RPMI8226 (cell line): ENCODE measurements at places on chromosomes 2 and 18.

- DNase-seq, result no peak
Observed at GRCh38 chr2:222179592-222179991, 119.2 kb downstream of the PAX3 start.

DNA sequence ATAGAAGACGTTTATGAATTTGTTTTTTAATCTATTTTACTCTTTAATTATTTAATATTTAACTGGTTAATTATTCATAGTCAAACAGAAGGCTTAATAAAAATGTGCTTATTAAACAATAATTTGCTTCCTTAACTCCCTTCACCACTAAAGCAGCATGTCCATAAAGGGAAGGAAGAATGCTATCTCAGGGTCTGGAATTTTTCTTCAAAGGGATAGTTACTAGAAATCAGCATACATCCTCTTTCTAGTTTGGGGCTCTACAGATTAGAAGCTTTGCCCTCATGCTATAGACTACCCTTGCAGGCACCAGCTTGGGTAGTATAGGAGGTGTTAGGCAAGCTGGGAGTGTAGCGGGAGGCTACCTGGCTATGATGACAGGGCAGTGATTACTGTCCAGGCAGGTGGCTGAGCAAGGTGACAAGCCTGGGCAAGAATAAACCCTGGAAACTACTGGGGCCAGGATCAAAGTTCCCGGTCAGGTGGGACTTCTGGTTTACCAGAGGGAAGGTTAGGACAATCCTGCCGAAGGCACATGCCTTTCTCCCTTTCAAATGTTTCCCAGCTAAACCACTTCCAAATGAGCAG, 276.0 kb upstream of the REV1 start:
- DNase-seq, result no peak

DNA sequence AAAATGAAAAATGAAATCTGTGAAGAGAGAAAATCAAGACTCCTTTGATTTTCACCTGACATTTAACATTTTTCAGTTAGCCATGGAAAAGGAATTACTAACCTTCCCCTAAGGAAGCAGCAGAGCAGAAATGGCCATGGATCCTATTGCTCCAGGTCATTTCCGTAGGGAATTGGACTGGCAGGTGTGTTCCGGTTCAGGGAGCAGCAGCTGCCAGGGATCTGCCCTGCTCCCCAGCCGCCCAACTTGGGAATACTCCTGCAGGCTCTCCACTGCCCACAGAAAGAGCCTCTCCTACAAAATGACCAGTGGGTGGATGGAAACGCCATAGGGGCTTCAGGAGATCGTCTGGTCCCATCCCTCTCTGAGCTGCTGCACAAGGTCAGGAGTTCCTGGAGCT, 86.0 kb upstream of the MAPK4 start:
- no peak for DNase-seq

DNA sequence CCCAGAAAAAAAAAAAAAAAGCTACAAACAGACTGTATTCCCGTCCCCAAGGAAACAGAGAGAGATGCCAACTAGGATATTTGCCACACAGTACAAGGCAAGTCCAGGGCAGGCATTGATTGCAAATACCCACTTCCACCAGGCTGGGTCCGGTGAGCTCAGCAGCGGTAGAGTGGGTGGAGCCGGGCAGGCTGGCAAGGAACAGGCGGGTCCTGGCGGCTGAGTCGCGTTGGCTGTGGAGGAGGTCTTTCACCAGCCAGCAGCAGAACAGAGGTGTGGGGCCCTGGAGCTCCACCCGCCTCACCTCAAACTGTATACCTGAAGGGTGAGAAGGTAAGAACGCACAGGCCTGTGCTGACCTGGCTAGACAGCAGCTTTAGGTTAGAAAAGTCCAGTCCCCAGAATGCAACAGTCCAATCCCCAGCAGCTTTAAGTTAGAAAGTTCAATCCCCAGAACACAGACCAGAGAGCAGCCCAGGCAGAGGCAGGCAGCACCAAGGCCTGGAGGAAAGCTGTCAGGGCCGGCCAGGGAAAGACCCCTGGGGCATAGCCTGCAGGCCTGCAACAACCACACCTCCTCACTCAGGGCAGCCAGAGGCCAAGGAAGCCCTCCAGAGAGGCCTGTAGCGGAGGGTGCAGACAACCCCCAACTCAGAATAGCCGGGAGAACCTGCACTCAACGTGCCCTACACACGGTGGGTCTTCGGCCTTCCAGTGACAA, 21.9 kb upstream of the MTERF4 start:
- no peak for DNase-seq

DNA sequence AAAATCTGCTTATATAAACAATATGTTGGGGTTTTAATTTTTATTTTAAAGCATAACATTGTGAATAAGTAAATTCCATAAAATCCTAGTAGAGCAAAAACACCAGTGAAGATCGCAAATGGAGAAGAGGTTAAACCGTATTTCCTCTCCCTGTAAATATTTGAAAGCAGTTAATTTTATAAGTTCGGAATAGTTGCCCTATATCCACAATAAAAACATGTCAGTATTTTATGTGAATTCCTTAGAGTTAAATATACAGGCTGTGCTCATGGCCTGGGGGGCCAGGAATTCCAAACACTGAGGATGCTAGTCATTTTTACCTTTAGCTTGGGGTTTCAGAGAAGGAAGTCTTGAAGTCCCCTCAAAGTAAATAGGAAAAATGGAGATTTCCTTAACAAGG, 135.0 kb downstream of the FIGN start:
- DNase-seq, result no peak

DNA sequence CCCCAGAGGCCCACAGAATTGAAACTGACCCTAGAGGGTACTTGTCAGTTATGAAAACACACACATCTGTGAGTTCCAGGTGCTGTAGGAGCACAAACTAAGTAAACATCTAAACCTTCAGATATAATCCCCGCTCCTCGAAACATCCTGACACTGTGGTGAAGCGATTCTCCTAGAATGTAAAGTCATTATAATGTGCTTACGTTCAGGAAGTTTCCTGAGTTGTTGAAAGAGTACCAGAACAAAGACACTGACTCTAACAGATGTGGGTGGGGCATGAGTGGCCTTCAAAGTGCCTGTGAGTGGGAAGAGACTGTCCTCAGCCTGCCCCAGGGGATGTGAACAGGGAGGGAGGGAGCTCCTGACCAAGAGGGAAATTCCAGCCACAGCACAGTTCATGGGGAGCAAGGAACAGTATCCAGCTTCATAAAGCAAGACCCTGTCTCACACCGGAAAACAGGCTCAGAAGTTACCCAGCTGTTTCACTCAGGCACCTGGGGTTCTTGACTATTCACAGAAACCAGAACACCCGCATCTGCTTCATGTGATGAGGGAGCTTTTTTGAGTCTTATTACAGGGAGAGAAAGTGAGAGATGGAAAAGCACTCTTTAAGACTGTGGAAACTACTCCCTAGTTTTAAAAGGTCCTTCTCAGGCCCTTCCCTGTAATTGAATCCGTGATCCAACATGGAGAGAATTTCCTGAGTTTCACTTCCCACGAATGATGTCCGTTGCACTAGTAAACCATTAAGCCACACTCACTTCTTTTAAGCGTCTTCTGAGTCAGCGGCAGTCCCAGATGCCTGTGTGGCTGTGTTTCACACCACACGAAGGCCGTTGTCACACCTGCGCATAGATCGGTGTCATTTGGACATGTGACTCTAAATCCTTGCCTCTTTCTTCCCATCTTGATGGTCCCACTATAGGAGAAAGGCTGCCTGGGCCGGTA, 88.6 kb upstream of the EML6 start:
- DNase-seq, result peak; percentile 60

DNA sequence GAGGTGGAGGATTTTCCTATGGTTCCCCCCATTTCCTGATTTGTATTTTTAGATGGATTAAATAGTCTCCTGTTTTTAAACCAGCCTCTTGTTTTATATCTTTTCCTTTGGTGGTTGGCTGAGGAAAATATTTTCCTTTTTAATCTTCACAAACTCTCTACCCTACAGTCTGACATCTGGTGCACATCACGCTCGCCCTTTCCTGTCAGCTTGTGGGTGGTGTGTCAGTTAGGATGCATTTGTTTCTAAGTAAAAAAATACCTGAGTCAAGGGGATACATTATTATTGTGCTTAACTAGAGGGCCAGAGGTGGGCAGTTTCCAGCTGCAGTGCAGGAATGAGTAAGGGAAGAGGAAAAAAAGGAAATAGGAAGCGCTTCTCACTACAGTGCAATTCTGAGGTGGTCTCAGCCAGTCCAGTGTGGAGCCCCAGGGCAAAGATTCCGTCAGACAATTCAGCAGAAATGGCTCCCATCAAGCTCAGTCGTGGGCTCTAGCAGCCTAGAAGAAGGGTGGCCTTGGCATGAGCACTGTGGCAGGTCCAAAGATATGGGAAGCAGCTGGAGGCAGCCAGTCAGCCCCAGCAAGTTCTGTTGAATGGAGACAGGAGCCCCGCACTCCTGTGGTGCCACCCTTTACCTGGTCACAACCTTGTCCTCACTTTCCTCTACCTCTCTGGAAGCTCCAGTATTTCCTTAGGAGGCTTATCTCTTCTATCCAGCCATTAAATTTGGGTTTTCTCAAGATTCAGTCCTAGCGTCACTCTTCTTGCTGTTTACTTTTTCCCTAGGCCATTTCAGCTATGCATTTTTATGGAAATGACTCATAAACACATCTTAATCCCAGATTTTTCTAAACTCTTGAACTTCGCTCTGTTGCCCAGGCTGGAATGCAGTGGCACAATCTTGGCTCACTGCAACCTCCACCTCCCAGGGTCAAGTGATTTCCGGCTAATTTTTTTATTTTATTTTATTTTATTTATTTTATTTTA, 18.5 kb downstream of the SFTPB start:
- no peak for DNase-seq

DNA sequence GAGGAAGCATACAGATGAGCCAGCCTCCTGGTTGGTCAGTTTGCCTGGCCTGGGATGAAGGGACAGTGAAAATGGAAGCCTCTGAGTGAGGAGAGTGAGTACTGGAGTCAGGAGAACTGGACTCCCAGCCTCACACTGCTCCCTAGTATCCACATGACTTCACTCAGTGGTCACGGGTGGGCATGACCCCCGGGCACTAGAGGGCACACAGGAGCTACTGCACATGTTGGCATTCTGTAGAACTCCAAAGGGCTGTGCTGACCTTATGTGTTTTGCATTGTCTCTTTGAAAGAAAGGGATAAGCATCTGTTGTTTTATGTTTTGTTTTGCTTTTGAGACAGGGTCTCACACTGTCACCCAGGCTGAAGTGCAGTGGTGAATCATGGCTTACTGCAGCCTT, 23.7 kb downstream of the NCAPH start:
- DNase-seq, result peak; percentile 23

DNA sequence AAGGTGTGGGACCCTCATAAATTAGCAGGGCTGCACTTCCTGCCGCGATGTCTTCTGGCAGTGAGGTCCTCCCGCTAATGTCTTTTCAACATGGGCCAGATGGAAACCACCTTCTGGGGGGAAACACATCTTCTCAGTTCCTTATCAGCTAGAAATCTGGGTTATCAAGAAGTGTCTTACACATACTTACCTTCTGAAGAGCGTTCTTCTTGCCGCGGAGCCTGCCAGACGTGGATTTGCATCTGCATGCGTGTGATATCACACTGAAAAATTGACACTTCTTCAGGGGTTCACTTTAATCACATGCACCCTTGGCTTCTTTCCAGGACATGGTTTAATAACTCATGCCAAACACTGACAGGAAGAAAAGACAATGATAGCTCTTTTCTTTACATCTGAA, 163.5 kb upstream of the SOX11 start:
- DNase-seq, result no peak

DNA sequence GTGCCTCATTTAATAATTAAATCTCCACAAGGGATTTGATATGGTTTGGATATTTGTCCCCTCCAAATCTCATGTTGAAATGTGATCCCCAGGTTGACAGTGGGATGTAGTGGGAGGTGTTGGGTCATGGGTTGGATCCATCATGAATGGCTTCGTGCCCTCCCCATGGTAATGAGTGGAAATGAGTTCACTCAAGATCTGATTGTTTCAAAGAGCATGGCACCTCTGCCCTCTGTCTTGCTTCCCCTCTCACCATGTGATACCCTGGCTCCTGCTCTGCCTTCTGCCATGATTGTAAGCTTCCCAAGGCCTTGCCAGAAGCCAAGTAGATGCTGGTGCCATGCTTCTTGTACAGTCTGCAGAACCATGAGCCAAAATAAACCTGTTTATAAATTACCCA, 15.0 kb upstream of the RAB27B start:
- DNase-seq, result no peak

DNA sequence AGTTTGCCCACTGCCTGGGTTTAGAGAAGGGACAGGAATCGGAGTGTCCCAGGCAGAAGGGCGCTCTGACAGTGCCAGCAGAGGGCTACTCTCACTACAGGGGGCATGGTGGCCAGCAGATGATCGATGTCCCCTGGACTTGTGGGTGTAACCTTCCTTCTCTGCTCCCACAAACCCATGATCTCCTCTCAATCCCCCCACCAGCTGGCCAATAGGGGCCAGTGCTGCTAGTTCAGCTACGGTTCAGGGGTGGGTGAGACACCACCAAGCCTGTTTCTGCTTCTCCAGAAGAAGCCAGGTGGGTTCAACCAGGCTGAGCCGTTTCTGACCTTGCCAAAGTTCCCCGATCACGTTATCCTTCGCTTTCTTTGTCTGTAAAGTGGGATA, 1.3 kb downstream of the NPPC start:
- no peak for DNase-seq

DNA sequence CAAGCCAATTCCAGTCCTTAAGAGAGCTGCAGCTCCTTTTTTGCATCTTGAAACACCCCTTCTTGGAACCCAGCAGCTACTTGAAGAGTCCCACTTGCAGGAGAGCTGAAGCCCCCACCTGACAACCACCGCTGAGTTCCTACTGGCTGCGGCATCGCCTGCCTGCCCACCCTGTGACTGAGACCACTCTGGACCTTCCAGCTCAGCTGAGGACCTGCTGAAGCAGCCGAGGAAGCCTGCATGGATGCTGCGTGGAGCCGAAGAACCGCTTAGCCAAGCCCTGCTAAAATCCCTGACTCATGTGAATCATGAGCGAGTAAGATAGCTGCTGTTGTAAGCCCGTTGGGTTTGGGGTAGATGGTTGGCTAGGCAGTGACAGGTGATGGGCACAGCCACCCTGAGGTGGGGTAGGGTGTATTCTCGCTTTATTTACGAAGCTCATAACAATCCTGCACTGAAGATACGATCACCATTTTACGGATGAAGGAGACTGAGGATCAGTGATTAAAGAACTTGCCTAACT, 78.4 kb downstream of the INHBB start:
- DNase-seq, result no peak

GRCh38 chr2:96697476-96697875, 42.4 kb downstream of the LMAN2L start:
- no peak for DNase-seq

- DNase-seq, result no peak
Observed at GRCh38 chr2:109466674-109467575, 146.8 kb downstream of the SEPTIN10 start.

GRCh38 chr2:24199968-24200590, 25.2 kb downstream of the FAM228A start:
- DNase-seq, result no peak

DNA sequence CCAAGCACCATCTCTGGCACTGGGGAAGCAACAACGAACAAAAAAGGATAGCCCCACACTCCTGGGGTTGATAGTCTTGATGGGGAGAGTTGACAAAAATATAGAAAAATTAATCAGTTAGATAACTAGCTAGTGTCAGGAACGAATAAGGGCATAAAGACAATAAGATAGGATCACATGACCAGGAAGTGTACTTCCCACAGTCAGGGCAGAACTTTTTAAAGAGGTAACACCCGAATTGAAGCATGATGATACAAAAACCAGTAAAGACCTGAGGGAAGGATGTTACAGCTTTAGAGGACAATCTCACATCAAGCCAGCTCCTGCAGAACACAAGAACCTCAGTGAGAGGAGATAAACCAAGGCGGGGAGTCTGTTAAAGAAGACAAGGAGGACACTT, 295.4 kb upstream of the CRIM1 start:
- DNase-seq, result no peak

GRCh38 chr2:207467716-207468347, 61.9 kb upstream of the CREB1 start:
- no peak for DNase-seq
